ENCODE measurements at places on chromosomes 3 and 15.

- no peak for DNase-seq
Observed at GRCh38 chr15:41487381-41487780, 6.3 kb upstream of the ITPKA start.

DNA sequence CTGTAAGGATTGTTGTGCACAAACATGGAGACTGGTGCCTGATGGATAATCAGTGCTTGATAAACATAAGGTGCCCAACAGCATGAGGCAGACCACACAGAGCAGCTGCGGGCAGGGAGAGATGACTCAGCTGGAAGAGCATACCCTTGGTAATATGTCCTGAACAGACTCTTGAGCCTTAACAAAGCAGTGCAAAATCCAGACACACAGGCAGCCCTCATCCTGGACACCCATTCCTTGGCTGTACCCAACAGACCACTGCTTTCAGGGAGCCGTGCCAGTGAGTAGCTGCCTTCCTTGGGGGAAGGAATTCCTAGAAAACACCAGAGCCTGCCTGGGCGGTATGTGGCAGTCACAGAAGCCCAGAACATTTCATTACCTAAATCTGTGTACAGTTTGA is 156.2 kb downstream of the CLSTN2 start:
- no peak for DNase-seq

- no peak for DNase-seq
Observed at GRCh38 chr3:127835993-127836882, 13.9 kb upstream of the MGLL start.

- no peak for DNase-seq
Observed at GRCh38 chr3:124592658-124593441, 137.4 kb upstream of the UMPS start.

DNA sequence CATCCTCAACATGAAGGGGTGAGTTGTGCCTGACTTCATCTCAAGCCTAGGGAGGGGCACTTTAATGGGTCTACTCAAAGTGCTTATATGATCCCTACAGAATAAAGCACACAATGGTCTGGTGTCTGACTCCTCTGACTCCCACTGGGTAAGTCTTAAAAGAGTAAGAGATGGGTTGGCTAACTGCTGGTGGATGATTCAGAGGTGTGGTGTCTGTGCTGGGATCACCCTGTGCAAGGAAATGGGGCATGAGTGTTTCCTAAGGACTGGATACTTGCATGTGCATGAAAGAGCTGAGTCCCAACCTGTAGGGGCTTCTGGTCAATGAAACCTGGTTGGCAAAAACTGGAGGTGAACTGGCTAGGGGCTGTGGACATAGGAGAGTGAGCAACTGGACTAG is 158.8 kb downstream of the IL20RB start:
- DNase-seq, result no peak

DNA sequence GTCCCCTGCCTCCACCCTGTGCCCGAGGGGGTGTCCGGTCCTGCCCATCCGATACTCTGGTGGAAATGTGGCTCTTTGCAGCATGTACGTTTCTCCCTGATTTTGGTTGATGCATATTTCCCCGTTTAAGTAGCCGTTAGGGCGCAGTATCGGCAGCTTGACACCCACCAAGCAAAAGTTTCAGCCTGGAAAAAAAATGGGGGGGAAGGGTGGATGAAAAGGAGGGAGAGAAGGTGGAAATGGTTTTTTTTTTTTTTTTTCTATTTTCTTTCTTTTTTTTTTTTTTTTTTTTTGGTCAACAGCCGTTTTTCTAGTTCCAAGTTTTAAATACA is 1.3 kb downstream of the RAP2B start:
- peak; percentile 48 for DNase-seq

DNA sequence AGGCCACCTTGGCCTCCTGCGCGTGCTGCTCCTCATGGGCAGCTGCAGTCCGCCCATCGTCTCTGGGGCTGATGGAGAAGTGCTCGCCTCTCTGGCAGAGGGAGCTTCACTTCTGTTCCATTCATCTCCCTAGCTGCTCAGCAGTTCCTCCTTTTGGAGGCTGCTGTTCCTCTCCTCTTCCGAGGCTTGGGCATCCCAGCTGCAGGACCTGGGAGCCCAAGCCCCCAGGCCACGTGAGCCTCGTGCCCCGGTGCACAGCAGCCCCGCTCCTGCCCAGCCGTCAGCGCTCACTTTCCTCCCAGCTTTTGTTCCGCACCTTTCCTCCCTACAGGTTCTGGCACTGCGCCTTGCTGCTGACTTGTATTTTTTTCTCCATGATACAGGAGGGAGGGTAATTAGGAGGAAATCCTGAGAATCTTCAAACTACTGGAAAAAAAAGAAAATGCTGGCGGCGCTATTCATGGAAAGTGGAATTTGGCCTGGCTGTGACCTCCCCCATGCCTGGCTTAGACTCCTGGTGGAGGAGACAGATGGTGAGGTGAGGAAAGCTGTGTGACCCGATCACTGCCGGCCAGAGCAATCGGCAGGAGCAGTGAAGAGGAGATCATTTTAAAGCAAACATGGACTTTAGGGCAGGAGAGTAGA is 210.1 kb downstream of the CHST2 start:
- DNase-seq, result peak; percentile 61

GRCh38 chr3:14156201-14156600 is 22.2 kb downstream of the XPC start:
- DNase-seq, result no peak

GRCh38 chr15:32152574-32152973 is 122.3 kb downstream of the CHRNA7 start:
- DNase-seq, result no peak

DNA sequence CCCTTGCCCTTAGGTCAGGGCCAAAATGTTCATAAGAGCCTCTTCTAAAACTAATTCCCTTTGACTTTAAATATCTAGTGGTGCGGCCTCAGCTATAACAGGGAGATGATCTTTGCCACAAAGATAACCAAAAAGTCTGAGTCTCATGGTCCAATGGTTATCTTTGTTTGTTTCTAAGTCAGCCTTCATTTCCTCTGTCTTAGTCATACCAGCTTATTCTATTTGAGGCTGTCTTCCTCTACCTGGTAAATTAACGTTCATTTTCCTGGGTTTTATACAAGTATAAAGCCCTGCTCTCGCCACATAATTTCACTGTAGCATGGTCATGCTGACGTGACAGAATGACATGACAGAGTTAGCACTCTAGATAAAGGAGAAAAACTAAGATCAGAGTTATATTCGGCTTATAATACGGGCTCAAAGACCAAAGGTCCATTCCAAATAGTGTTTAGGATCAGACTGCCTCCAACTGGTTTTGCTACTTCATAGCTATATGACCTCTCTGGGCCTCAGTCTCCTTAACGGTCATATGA is 18.4 kb downstream of the ZNF860 start:
- DNase-seq, result no peak

GRCh38 chr3:55608301-55608937 is 121.3 kb upstream of the WNT5A start:
- no peak for DNase-seq

DNA sequence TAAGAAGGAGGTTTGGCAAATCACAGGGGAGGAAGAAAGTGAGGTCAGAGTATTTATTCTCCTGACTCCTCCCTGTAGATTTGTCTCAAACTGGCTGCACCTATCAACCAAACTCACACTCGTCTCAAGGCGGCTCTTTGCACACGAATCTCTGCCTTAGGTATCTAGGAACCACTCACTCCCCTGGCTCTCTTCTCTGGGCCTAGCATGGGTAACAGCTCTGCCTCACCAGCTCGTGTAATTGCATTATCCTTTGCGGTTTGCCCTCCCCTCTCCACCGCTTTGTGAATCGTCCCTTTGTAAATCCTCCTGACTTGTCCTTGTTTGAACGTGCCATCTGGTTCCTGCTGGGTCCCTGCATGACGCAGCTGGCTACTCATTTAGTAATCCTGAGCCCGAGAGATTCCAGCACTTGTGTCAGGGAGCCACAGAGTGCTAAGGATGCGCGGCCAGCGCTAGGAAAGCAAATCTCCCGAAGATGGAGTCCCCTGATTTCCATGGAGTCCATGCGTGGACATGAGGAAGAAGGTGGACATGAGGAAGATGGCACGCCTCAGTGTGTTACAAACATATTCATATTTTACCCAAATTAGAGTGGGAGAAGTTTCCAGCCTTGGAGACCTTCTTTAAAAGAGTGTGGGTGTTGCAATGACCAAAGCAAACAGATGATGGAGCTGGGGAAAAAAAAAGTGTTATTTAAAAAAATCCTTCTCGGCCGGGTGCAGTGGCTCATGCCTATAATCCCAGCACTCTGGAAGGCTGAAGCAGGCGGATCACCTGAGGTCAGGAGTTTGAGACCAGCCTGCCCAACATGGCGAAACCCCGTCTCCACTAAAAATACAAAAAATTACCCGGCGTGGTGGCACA is 26.7 kb downstream of the NRROS start:
- peak; percentile 69 for DNase-seq

GRCh38 chr3:188037195-188037718 is 116.7 kb upstream of the LPP start:
- peak; percentile 51 for DNase-seq

DNA sequence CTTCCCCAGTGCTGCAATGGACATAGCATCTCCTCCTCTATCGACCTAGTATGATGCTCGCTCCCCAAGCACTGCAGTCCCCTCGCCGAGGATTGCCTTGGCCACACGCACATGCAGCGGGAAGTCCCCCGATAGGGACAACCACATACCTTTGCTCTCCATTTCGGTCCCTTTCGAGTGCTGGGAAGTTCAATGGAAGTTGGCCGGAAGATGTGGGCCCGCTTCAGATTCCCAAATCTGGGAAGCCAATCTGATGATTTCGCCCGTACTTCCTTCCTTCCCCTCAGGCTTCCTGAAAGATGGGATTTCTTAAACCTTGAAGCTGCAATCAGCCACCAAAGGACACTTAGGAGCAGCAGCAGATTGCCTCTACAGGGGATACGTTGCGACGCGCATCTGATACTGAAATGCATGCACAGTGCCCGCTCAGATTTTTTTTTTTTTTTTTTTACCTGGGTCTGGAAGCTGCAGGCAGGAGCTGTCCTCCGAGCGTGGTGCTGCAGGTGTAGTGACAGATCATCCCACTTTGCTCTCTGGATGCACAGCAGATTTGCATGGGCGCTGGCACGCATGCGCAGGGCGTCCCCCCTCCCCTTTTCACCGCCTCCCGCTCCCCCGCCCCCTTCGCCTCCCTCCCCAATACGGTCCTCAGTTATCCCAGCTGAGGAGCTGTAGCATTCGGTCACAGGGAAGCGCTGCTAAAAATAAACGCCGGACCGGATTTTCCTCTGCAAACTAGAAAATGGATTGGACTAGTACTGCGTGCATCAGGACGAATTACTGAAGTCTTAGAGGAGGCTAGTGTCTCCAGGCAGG is at the start of gene FGF12:
Gene FGF12 (minus strand): TSS at position 510 of the 816 bp plus-strand sequence.
- peak; percentile 9 for DNase-seq

GRCh38 chr3:151843275-151843674 is 29.4 kb downstream of the AADAC start:
- DNase-seq, result peak; percentile 35

- no peak for DNase-seq
Observed at GRCh38 chr3:78665101-78665500, 1102.7 kb downstream of the ROBO1 start.

GRCh38 chr3:183844606-183845005 is 19.2 kb upstream of the MAP6D1 start:
- DNase-seq, result peak; percentile 87

- no peak for DNase-seq
Observed at GRCh38 chr3:40862946-40863345, 336.4 kb upstream of the CTNNB1 start.

DNA sequence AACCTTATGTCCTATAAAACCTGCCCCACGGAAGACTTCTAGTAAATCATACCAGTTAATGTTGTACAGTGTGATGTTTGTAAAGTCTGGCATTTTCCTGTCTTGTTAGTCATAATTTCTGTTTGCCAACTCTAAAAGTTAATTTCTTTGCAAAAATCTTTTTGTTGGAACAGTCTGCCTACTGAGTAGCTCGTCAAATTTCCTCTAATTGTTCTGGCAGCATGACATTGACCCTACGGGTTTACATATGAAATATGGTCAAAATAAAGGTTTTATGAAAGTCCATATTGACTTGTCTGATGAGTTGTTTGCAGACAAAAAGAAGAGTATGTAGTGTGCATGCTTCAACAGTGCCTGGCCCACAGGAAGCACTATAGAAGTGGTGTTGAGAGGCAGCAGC is 79.8 kb upstream of the SOX2 start:
- DNase-seq, result no peak

GRCh38 chr3:85837402-85837801 is 878.6 kb downstream of the CADM2 start:
- no peak for DNase-seq

DNA sequence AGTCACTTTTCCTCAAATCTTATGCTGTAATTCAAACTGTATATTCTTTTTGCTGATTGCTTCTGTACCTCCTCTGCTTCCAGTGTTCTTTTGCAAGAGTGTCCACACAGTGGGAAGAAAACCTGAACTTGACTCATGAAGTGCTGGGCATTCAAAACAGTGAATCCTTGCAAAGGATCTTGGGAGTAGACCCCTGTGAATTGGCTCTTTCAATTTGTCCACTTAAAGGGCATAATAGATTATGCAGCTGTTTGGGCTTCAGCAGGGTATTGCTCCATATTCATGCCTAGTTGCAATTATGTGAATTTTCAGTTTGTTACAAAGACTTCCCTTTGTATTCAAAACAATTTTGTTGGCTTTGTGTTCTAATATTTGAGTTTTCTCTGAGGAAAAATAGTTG is 11.4 kb downstream of the ZFAND6 start:
- peak; percentile 25 for DNase-seq

DNA sequence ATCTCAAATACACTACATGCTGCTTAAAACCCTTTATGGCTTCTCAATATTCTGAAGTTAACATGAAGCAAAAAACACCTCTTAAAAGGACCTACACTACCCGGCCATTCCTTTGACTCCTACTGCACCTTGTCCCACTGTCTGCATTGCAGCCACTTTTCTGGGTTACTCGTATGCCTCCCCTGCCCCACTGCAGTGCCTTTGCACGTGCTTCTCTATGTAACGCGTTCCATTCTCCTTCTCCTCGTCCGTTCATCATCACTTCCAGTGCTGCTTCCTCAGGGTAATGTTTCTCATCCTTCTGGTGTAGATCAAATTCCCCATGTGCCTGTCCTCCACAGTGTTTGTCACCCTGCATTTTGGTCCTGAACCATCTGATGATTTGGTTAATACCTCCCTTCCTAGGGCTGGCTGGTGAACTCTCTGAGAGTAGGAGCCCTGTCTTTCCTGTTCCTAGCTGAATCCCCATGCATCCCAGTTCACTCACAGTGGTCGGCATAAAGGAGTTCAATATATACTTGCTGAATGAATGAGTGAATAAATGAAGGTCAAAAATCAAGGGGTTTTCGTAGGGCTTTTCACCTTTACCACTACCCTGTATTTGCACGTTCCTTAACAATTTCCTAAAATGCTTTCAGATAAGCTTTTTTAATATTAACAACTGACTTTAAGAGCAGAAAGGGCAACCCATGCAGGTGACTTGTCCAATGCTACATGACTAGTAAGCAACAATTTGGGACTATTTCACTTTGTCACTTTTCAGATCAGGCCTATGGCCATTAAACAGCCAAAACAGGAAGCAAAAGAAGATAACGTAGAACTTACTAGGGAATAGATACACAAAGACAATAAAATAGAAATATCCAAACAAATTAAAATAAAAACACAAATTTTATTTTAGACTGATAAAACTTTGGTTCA is 2.4 kb upstream of the STT3B start:
- DNase-seq, result no peak

GRCh38 chr3:194095902-194096301 is 40.0 kb upstream of the HES1 start:
- DNase-seq, result no peak

Measured in fibroblast of lung (primary cell).